ENCODE measurements at places on chromosomes 12 and 14.

DNA sequence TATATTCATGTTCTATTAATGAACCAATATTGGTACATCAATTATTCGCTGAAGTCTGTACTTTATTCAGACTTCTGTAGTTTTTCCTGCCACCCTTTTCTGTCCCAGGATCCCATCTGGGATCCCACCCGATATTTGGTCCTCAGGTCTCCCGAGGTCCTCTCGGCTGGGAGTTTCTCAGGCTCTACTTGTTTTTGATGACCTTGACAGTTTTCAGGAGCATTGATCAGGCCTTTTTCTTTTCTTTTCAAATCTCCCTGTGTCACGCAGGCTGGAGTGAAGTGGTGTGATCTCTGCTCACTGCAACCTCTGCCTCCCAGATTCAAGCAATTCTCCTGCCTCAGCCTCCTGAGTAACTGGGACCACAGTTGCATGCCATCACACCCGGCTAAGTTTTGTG is 11.2 kb downstream of the BRI3BP start:
- DNase-seq = no peak

DNA sequence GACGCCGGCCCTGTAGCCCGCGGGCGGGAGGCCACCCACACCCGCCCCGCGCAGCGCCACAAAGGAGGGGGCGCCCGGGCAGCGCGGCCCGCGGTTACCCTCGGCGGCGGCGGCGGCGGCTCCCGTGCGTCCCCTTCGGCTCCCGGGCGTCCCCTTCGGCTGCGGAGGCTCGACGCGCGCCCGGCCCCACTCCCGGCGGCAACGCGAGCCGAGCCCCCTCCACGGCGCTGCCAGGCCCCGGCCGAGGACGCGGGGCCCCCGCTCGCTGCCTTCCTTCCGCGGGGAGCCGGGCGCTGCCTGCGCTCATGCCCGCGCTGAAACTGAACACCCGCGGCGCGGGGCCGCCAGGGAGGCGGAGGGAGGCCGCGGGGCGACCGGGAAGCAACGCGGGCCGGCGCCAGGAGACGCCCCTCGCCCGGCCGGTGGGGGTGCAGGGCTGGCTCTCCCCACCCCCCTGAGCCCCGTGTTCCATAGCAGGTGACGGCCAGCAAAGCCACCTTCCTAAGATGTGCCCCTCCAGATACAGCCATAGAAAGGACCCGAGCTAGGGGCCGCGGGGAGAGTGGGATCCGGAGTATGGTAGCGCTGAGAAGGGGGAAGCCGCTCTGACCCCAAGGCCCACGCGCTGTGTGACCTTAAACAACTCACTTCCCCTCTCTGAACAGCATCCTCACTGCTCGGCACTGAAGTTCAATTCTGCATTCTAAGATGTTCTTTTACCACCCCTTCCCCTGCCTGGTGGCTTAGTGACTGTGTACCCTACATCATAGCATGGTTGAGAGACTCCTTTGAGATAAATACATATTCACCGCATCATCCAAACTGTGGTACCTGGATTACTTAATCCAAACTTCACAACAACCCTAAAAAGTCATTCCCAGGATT is 42.8 kb downstream of the KDM2B start:
- no peak for DNase-seq

- no peak for DNase-seq
Observed at GRCh38 chr12:116431677-116432300, 127.4 kb upstream of the MAP1LC3B2 start.

DNA sequence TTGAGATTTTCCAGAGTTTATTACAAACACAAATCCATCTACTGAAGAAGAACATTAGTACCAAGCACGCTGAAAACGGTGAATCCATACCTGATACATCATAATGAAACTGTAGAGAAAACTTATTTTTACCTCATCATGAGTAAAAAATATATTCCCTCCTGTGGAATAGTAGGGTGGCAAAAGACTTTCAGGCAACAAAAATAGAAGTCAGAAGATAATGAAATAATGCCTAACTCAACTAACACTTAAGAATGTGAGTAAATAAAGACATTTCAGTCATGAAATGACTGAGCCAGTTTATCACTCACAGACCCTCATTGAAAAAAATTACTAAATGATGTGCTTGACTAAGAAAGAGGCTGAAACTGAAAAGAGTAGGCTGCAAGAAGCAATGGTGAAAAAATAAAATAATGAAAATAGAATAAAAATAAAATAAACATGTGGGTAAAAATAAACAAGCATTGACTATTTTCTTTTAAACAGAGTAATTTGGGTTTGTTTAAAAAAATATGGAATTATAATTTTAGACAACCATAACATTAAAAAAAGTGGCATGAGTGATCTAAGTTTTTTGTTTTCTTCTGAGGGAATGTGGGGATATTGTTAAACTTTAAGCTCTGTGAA is 148.6 kb downstream of the ASCL1 start:
- DNase-seq = no peak

DNA sequence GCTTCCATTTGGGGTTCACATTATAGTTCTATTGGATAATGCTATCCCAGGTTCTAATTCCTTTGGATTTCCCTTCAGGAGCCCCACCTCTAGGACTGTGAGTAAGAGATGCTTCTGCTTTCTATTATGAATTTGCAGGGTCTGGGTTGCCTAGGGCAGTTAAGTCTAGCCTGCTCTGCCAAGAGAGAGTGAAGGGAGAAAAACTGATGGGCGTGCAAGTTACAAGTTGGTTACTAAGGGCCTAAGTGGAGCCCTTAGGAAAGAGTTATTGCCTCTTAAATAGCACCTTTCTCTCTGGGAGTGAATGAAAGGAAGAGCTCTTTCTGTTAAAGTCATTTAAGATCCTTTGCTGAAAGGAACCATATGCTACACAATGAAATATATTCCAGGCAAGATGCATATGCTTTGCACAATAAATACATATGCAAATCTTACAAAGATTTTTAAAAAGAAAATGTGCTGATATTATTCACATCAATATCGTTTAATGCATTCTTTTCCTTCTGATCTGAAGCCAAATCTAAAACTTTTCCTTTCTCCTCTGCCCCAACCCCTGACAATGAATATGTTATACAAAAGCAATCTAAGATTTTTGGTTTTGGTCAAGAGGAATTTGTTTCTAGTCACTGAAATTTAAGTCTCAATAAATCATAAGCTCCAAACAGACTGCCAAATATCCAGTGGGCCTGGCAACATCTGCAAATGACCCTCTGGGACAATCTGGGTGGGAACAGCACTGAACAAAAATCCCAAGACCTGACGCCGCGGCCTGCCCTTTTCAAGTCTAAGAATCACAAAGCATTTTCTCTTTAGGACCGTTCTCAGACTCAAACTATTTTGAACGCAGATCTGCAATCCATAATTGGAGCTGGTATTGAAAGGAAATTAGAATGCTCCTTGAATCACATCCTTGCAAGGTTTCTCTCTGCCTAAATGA is 586.7 kb downstream of the ETNK1 start:
- DNase-seq = no peak

- DNase-seq = no peak
Observed at GRCh38 chr12:110533607-110534006, 31.5 kb downstream of the RAD9B start.

DNA sequence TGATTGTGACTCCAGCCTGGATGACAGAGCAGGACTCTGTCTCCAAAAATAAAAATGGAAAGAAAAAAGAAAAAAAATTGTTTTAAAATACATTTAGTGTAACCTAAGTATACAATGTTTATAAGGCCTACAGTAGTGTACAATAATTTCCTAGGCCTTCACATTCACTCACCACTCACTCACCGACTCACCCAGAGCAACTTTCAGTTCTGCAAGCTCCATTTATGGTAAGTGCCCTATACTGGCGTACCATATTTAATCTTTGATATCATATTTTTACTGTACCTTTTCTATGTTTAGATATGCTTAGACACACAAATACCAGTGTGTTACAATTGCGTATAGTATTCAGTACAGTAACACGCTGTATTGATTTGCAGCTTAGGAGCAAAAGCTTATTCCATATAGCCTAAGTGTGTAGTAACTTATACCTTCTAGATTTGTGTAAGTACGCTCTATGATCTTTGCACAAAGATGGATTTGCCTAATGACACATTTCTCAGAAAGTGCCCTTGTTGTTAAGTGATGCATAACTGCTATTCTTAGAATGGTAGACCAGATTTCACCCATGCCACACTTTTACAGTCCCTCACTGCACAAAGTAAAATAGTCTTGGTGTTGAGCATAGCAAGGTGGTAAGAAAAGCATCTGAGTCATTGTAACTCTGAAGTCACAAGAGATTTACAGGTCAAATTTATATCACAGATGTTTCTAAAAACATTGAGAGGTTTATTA is 151.9 kb downstream of the LRRK2 start:
- no peak for DNase-seq

DNA sequence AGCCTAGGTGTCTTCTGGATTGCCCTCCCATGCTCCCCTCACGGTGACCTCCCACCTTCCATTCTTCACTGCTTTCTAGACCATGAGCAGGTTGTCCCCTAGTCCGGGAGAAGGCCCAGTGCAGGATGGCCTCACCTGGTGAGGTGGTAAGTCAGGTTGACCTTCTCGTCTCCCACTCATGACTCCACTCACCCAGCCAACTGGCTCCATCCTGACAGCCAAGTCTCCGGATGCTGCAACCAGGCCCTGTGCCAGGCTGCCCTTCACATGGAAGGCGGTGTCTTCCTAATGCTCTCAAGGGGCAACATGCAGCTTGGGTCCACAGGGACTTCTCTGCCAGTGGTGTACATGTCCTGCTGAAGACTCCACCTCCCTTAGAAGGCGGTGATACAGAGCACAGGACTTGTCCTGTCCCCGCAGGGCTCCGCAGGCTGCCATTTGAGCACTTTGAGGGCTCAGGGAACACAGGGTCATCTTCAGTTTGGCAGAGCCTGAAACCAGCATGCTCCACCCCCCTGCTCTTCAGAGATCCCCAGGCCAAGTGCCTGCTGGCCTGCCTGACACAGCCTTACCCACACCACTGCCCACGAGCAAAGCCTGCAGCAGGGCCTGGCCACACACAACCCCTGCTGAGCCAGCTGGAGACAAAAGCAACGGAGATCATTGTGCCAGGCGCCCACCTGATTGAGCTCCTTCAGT is 25.4 kb downstream of the BATF start:
- no peak for DNase-seq

DNA sequence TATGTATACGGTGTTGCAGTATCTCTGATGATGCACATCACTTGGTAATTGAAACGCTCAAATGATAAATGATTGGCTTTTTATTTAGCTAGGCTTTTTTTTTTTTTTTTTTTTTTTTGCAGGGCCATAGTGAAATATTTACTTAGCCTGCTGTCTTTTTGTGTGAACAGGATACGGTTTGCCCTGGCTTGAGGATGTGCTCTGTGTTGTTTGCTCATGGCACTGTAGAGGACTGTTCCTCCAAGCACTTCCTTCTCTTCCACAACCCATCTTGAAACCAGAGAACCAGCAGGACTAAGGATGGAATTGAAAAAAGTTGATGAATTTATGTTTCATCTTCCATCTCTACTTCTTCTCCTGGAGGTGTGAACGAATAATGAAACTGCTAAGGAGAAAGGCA is 15.5 kb upstream of the SSPN start:
- no peak for DNase-seq

GRCh38 chr12:8590842-8591545 is 21.7 kb downstream of the AICDA start:
- no peak for DNase-seq

DNA sequence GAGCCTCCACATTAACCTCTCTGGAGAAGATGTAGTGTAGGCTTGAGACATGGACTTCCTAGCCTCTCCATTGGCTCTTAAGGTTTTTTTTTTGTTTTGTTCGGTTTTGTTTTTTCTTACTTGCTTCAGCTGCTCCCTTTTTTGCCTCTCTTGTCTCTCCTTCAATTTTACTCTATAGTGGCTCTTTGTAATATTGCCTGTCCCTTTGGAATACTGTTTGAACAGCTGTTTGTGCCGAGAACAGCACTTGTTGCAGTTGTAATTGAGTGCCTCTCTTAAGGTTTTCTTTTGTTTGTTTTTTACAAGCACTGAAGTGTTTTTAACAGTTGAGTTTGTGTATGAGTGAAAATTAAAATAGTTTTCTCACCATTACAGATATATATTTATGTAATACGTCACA is 567.7 kb downstream of the LRFN5 start:
- no peak for DNase-seq

GRCh38 chr12:92421042-92421441 is 275.4 kb upstream of the BTG1 start:
- no peak for DNase-seq

- DNase-seq = no peak
Observed at GRCh38 chr12:52768479-52769200, 8.5 kb downstream of the KRT76 start.

DNA sequence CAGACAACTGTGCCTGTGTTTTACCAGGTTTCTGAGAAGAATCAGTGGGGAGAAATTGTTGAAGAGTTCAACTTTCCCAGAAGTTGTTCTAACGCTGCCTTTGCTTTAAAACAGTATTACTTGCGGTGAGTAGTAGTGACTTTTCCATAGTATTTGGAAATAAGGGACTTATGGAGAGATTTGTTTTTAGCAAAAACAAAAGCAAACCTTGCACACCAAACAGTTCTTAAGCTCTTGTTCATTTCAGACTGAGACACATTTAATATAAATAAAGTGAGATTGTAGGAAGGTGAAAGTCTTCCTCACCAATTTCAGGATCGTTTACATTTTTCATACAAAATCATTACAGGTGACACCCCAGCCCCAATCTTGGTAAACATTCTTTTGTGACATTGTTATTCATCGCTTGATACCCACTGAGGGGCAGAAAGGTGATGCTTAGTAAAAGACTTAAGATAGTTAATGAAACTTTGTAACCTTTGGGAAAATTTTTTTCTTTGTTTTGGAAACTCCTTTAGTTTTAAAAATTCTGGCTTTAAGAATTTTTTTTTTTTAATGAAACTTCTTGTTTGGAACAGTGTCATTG is 1.8 kb downstream of the ARID2 start:
- no peak for DNase-seq

GRCh38 chr12:93104535-93104934 is 175.4 kb upstream of the EEA1 start:
- DNase-seq = no peak

DNA sequence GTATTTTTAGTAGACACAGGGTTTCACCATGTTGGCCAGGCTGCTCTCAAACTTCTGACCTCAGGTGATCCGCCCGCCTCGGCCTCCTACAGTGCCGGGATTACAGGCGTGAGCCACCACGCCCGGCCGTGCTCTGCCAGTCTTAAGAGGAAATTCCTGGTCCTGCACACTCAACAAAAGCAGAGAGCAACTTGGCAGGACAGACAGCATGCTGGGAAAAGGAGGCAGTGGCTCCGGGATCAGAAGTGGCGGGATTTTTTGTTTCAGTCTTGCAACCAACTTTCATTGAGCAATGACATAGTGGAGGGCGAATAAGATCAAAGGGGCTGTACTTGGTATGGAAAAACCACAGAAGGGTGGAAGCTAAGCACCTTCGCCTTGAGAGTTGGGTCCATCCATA is 2.1 kb downstream of the CKAP4 start:
- no peak for DNase-seq

Measured in activated CD4-positive, alpha-beta T cell treated with anti-CD3 and anti-CD28 coated beads for 1 hour (primary cell).